DMS 273 treated with DMSO at 0.1 percent for 48 hours (cell line): ENCODE measurements at places on chromosomes 6 and 20.

GRCh38 chr20:23325107-23325506 is 25.5 kb upstream of the NXT1 start:
- DNase-seq = no peak

GRCh38 chr6:148818939-148819575 is 72.2 kb downstream of the UST start:
- DNase-seq = no peak

- DNase-seq = no peak
Measured at GRCh38 chr6:143733510-143733909, 55.7 kb downstream of the PHACTR2 start.

DNA sequence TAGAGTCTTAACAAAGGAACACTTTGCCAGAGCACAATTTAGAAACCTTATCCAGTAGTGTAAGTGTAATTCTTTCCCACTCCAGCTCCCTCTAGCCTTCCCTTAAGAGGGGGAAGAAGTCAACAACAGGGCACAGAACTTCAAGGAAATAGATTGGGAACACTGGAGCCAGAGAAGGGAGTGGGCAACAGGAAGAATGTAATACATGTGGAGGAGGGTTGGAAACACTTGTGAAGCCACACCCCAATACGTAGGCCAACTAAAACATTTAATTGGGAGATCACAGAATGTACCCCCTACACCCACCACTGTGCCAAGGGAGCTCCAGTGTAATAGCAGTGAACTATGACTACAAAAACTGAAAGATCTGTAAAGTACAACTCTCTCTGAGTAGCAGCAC is 735.7 kb upstream of the HS3ST5 start:
- DNase-seq = no peak

GRCh38 chr6:37812841-37813240 is 6.7 kb upstream of the ZFAND3 start:
- no peak for DNase-seq

GRCh38 chr20:51862796-51863195 is 60.5 kb upstream of the SALL4 start:
- no peak for DNase-seq

- no peak for DNase-seq
Measured at GRCh38 chr20:62736407-62737071, 27.9 kb downstream of the NTSR1 start.

GRCh38 chr20:16942756-16943155 is 194.6 kb downstream of the OTOR start:
- no peak for DNase-seq

DNA sequence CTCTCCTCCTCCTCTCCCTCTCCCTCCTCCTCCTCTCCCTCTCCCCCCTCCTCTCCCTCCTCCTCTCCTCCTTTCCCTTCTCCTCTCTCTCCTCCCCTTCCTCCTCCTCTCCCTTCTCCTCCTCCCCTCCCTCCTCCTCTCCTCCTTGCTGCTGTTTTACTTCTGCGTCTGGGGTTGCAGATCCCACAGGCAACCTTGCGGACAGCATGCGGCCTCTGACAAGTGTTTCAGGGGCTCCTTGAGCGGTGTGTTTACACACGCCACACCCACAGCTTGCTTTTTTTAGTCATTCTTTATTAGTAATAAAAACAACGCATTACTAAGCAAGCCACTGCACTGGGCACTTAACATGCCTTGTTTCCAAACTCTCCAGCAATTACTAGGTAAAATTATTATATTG is 81.9 kb downstream of the TFAP2C start:
- no peak for DNase-seq

DNA sequence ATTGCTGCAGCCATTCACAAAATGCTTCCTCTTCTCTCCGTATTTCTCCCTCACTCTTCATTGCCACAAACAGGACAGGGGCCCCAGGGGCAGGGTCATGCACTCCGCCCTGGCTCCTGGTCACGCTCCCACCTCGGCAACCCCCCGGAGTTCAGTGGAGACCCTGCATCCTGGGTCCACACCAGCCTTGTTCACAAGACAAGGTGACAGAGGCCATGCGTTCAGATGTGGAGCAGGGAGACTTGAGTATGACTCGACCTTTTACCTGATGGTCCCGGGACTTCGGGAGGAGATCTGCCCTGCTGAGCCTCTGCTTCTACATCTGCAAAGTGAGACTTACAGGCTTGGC is 49.4 kb downstream of the ANKRD60 start:
- no peak for DNase-seq

- peak; percentile 21 for DNase-seq
Measured at GRCh38 chr20:63402860-63403220, 41.7 kb upstream of the CHRNA4 start.

- DNase-seq = no peak
Measured at GRCh38 chr20:1173698-1174097, 11.1 kb downstream of the TMEM74B start.

- DNase-seq = no peak
Measured at GRCh38 chr6:10403385-10404106, 11.3 kb downstream of the TFAP2A start.

DNA sequence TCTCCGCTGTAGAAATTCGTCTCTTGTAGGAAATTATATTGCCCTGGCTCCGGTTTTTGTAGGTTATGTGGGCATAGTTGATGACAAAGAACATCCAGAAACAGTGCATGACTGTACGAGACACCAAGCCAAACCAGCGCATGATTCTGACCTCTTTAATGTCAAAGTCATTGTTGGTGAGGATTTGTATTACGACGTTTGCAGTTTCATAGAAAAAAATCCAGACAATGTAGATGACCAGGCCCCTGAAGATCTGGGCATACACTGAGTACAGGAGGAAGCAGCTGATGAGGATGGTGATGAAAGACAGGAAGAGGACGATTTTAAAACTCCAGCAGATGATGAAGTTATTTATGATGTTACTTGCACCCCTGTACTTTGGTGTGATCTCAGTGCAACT is 39.1 kb upstream of the TBC1D22B start:
- no peak for DNase-seq

- DNase-seq = no peak
Measured at GRCh38 chr6:67300430-67301040, 1334.5 kb upstream of the ADGRB3 start.

DNA sequence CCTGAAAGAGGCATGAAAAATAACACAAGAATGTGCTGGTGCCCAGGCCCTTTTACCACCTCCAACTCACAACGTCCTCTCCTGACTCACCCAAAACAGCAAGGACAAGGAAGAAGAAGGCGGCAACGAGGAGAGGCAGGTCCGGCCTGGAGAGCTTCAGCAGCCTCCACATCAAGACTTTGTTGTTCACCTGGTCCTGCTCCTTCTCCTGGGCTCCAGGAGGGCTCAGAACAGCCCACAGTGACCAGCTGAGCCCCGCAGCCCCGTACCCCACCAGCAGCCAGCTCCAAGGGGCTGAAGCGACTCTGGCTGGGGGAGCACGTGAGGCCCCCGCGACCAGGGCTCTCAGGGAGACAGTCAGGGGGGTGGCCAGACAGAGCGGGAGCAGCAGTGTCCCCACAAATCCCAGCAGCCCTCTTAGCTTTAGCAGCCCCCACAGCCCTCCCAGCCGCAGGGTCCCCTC is 857 bp downstream of the TAP2 start:
- DNase-seq = no peak

GRCh38 chr6:145044641-145045246 is 690.6 kb downstream of the EPM2A start:
- DNase-seq = no peak

DNA sequence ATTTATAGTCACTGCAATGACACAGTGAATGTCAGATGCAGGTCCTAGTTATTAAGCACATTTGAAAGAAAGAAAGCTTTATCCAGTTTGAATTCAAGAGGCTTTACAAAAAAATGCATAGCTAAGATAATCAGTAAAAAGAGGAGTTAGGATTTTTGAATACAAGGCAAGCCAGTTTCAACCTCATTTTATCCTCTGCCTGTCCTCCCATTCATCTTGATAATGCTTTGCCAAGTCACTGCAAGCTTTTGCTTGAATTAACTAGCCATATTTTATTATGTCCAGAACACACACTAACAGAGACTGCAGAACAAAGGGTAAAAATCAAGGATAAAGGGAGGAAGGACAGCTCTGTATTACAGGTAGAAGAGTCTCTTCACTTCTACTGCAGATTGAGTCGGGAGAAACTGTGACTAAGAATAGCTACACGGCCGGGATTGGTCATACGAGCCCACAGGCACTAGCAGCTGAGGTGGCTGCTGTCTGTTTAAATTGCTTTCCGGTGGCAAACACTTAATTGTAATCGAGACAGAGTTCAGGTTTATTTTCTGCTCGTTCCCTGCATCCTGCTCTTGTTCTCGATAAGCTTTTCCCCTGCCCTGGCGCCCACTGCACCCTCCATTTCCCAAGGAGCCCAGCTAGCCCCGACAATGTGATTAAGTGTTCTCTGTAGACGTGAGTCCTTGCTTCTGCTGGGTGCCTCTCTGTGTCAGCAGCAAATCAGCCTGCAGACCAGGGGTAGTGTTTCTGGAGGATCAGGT is 30.5 kb upstream of the AKAP12 start:
- DNase-seq = no peak

DNA sequence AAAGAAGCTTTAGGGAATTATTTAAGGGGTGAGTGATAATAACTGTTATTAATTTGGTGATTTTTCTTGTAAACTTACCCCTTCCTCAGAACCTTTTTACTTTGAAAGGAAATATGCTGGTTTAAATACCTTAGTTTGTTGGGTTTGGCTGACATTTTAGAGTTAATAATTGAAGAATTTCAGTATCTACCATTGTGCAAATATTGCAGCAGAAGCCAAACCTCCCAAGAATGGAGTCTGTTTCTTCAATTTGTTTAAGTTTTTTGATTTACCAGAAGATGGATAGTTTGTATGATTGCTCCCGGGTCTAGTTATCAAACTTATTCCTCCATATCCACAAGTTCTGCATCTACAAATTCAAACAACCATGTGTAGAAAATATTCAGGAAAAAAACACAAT is 77.1 kb downstream of the ATRN start:
- DNase-seq = no peak

- DNase-seq = no peak
Measured at GRCh38 chr20:3059489-3059888, 11.9 kb upstream of the OXT start.

DNA sequence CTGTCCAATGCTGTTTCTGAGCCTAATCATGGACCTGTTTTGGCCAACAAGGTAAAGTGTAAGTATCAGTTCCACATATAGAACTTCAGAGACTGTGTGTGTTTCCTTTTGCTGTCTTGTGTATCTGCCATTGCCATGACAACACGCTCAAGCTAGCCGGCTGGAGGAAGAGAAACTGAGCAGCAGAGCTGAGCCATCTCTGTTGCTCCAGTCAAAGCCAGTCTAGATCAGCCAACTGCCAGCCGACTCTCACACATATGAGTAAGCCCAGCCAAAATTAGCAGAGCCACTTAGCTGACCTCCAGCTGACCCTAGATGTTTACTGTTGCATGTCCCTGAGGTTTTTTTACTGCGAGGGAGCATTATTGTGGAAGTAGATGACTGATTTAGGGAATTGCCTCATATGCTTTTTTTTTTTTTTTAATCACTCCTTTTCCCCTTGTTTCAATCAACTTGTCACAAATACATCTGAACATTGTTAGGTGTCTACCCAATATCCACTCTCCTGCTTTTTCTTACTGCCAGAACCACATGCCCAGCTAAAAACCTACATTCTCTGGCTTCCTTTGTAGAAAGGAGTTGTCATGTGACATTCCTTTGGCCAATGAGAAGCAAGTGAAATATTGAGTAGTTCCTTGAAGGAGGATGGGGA is 304.3 kb upstream of the SUPT3H start:
- DNase-seq = no peak

- no peak for DNase-seq
Measured at GRCh38 chr20:44471481-44471882, 4.2 kb upstream of the TTPAL start.

- DNase-seq = no peak
Measured at GRCh38 chr20:3887876-3888620, 1.1 kb upstream of the PANK2 start.
